ENCODE measurements at places on chromosomes 6 and 20.

DNA sequence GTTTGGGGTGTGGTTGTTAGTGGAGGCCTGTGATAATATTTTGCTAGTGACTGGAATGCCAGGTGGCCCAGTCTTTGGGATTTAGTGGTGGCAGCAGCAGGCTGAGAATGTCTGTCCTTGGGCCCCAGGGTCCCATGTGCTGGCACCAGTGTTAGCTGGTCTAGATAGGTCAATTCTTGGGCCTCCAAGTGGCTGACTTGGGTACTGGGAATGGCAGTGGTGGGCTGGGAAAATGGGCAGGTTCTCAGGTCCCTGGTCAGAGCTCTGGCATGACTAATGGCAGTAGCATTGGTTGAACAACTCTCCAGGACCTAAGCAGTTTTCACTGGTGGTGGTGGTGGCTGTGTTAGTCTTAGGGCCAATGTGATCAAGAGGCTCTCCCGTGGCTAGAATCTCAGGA is 50.3 kb downstream of the OLIG3 start:
- no peak for DNase-seq

GRCh38 chr20:37406010-37406998 is 60.4 kb downstream of the SRC start:
- peak; percentile 41 for DNase-seq

GRCh38 chr6:10140824-10141223 is 274.1 kb downstream of the TFAP2A start:
- no peak for DNase-seq

DNA sequence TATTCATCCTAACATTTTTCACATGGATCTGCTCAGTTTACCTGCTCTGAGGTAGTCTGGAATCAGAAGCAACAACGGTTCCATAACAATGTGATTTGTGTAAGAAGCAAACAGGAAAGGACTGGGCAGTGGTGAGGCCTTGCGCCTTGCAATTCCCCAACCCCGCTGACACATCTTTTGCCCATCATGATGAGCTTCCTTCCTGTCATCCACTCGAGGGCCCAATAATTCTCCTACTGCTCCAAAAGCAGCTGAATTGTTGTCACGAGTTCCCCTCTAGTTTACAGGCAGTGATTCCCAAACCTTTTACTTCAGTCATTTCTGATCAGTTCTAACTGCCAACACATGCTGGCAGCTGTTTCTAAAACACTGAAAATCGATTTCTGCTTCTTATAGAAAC is 22.9 kb downstream of the STX7 start:
- no peak for DNase-seq

DNA sequence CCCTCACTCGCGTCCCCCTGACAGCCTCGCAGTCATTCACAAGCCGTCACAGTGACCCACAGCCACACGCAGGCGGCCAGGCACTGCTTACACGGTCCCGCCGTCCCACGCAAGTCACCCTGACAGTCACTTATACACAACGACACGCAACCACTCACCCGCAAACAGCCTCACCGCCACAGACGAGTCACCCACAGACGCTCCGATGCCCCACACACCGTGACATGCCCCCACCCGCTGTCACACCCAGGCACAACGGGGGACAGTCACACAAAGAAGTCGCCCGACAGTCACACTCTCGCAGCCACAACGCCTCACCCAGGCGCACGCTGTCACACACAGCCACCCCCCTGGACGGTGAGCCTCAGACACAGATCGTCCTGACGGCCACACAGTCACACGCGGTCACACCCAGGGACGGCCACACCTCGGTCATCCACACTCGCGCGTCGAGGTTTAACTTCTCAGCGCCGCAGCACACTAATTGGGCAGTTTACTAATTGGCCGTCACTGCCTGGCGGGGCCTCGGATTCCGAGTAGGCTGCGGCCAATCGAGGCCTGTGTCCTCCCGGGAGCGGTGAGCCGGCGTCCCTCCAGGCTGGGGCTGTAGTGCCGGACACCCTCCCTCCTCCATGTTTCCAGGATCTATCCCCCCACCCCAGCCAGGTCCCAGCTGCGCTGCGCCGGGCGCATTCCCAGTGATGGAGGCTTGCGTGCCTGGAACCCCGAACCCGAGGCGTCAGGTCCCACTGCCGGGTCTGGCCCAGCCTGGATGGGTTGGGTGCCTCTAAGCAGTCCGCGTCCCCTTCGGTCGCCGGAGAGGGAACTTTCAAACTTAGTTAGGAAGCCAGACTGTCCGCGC is 790 bp downstream of the TOX2 start:
- no peak for DNase-seq

GRCh38 chr6:152554851-152555250 is 82.3 kb downstream of the SYNE1 start:
- no peak for DNase-seq
